ENCODE measurements at places on chromosomes 1 and 21.

GRCh38 chr1:77413541-77414335 is 131.9 kb downstream of the AK5 start:
- no peak for DNase-seq

DNA sequence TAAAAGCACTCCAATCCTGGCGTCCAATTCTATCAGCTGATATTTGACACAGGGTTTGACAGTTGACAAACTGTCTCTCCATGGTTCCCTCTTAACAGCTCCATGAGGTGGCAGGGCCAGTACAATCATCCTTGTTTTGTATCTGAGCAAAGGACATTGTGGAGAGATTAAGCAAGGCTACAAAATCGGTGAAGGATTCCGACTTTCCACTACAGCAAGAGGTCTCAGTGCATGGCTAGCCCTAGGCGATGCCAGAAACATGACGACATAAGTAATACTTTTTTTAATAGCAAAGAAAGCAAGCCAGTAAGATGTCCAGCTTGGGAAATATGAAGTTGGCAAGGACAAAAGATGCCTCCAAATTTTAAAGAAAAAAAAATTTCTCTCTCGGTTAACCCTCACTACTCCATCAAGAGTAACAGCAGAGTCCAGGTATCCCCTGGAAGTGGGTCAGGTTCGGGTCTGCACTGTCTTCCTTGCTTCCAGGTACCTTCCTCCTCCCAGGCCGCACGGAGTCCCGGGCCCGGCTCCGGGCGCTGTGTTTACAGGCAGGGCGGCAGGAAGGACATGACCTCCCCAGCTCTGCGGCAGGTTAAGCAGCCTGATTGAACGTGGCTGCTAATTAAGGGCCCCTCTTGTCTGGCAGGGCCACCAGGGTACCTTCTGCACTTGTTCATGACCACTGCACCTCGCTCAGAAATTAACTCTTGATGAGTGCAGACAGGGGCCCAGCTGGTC is 106.1 kb downstream of the SIM2 start:
- no peak for DNase-seq

DNA sequence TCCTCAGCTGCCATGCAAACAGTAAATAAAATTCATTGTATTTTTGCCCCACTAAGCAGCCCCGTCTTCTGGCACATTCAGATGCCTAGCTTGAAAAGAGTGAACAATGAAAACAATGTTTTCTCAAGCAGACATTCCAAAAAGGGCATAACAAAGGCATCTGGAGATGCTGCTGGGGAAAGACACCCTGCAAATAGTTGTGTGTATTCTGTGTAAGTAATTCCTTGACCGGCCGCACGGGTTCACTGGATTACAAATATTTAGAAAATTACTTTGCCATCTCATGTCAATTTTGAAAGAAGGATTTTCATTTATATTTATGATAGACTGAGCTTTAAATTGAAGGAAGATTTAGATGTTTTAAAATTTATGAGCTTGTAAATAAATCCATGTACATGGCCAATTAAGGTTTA is 142.2 kb downstream of the SLC45A1 start:
- DNase-seq: no peak

GRCh38 chr1:61605607-61606321 is 119.2 kb downstream of the TM2D1 start:
- DNase-seq: no peak

- DNase-seq: no peak
Measured at GRCh38 chr1:115714572-115715141, 53.9 kb downstream of the CASQ2 start.

GRCh38 chr1:86466986-86467385 is 1.7 kb upstream of the CLCA1 start:
- DNase-seq: no peak

DNA sequence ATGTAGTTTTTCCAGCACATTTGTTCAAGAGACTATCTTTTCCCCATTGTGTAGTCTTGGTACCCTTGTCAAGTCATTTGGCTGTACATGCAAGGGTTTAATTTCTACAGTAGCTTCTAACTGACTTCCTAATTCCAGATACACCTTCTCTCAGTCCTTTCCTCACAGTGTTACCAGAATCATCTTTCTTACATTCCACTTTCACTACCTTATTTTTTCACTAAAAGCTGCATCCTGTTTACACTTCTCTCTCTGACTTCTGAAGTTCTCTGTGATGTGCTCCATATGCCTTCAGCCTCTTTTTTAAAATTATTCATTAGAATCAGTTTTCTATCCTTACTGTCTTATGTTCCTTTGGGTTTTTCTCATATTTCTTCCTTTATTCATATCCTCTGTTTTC is 57.1 kb upstream of the RWDD3 start:
- no peak for DNase-seq

DNA sequence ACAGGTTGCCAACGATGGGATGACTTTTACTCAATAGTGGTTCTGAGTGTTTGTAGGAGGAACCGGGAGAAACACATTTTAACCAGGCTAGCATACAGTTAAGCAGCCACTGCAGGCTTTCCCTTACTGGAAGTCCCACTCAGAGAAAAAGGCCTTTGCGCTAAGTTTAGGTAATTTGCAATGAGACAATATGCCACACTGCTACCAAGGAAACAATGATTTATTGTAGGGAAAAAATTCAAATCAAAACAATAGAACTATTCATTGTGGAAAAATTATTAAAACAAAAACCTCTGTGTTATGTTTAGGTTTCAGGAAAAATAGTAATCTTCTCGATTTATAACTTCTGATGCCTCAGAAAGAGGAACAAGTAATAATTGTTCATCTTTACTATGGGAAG is 51.4 kb upstream of the CR2 start:
- no peak for DNase-seq

DNA sequence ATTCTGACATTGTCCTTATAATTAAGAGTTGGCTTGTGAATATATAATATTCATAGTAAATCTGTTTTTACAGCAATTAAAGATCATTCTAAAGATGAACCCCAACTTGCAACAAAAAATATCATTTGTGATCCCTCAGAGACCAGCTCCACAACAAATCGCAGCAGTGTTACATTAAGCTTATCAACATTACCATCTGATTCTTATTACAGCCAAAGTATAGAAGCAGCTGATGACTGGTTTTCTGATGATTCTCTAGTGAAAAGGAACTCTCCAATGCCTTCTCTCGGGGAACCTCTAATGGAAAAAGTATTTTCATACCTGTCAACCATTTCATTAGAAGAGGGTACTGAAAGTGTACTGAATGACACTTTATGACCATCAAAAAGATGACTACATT is 45.4 kb downstream of the C1orf185 start:
- no peak for DNase-seq

GRCh38 chr1:117639741-117640140 is 33.9 kb downstream of the TENT5C start:
- no peak for DNase-seq

GRCh38 chr21:46431884-46432488 is 26.7 kb upstream of the DIP2A start:
- no peak for DNase-seq

DNA sequence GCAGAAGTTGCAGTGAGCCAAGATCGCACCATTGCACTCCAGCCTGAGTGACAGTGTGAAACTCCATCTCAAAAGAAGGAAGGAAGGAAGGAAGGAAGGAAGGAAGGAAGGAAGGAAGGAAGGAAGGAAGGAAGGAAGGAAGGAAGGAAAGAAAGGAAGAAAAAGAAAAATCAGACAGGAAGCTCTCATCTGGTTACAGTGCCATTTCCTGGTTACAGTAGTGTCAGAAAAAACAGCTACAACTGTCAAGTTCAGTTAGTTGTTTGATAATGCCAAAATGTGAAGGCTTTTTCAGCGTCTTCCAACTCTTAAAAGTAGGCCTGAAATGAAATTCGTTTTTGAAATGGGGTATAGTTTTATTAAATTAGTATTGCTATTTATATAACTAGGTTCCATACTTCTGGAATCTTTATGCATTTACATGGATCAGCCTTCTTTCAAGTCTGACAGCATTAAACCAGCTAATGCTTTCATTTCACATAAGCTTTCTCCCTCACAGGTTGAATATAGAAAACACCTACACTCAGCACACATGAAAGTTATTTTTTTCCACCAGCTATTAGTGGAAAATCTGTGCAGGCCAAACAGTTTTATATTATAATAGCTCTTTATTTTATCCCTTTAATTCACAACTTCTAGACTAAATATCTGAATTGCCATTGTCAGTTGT is 21.2 kb downstream of the PTPN22 start:
- DNase-seq: no peak

DNA sequence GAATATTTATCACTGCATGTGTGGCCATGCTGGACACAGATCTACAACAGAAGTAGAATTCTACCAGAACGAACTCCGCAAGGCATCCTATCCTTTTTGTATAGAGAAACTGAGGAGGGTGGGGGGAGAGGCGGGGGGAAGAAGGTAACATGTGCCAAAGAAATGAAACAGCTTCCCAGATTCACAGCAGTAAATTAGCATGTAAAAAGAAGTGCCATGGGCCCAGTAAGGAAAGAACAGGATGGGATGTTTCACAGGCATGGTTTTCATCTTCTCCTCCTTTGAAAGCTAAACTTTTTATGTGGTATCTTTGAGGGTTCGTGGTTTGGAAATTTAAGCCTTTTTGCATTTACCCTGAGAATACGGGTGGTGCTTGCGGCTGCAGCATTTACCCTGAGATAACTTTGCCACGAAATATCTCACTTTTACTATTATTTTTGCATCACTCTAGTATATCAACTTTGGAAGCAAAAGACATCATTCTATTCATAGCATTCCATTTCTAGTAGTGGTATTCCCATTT is 168.9 kb downstream of the TPR start:
- DNase-seq: no peak

DNA sequence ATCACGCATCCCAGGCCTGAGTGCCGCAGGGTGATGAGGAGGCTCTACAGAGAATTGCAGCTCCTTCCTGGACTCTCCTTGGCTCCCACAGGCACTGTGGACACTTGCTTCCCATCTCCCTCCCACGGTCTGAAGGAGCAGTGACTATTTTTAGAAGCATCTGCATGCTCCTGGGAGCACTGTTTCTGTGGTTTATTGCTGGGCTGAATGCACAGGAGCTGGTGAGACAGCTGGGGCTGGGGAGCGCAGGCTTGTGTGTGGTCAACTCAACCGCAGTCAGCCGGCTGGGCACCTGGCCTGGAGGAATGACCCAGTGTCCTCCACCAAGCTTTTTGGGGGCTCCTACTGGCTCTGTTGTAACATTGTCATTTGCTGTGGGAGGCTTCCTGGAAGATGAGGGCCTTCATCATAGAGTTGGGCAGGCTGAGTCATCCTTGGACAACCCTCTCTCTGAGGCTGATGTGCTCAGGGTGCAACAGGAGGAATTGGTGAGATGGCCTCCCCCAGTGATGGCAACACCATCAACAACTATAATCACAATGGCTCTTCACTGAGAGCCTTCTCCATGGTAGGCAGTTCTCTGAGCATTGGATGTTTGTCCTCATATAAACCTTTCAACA is 1.7 kb downstream of the NFASC start:
- no peak for DNase-seq

GRCh38 chr21:14982336-14982735 is 82.5 kb downstream of the NRIP1 start:
- no peak for DNase-seq

DNA sequence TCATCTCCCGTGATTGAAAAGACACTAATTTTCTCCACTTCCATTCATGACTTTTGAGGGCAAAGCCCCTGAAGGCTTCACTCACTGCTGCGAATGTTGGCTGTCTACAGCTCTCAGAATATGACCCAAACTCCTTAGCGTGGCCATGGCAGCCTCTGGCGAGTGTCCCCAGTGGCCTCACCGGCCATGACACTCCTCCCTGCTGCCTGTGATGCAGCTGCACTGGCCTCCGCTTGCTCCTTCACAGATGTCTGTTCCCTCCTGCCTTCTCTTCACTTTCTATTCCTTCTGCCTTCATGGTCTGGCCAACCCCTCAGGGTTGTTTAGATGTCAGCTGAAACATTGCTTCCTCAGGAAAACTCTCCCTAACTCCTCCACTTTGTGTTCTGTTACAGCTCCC is 30.8 kb upstream of the PTPRF start:
- no peak for DNase-seq

GRCh38 chr1:221886743-221887414 is 145.0 kb upstream of the DUSP10 start:
- no peak for DNase-seq

- DNase-seq: no peak
Measured at GRCh38 chr1:96688767-96689166, 32.8 kb upstream of the PTBP2 start.

DNA sequence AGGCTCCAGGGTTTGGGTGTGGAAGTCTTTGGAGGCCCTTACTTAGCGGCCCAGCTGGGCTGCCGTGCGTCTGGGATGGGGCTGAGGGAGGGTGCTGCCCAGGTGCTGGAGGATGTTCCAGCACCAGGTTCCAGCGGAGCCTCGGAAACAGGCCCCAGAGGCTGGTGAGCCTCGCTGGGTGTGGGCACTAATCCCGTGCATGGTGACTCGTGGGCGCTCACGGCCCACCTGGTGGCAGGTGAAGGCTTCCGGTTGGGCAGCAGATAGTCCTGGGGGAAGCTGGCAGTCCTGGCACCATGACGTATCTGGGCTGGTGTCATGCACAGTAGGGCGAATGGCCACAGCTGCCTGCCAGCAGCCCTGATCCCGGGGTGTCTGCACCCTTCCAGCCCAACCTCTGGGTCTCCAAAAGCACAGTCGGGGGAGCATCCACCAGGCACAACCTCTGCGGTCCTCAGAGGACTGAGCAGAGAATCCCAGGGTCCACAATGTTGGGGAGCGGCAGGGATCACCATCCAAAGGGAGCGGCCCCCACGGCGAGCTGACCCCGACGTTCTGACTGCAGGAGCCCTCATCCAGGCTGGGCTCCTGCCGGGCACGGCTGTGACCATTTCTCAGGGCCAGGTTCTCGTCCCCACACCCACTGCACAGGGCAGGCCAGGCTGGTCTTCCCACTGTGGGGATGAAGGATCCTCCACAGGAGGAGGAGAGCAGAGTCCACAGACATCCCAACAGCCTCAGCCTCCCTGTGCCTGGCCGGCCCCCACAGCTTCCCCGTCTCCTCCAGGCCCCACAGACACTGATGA is 25.3 kb downstream of the FTCD start:
- no peak for DNase-seq

DNA sequence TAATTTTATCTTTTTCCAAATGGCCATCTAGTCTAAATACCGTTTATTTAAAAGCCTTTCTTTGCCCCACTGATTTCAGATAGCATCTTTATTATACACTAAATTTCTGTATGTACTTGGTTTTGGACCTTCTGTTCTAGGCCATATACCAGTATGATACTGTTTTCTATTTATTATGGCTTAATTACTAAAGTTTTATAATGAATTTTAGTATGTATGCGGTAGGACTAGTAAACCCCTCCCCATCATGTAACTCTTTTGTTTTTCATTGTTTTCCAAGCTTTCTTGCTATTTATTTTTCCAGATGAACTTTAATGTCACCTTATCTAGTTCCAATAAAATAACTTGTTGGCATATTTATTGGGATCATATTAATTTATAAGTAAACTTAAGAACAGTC is 29.9 kb downstream of the KLHL20 start:
- no peak for DNase-seq

- DNase-seq: no peak
Measured at GRCh38 chr1:196515904-196516303, 92.3 kb downstream of the KCNT2 start.
